ENCODE measurements at places on chromosomes 7 and 10.

- H3K36me3 ChIP-seq: no peaks in the 10 kb centered on the region
- peaks cover 10% of the 10 kb centered on the region for H3K4me1 ChIP-seq
- H3K27me3 ChIP-seq: no peaks in the 10 kb centered on the region
- DNase-seq: no peak
- H3K4me3 ChIP-seq: no peak overlapping the region
Measured at GRCh38 chr7:3695602-3696001, 394.6 kb downstream of the SDK1 start.

DNA sequence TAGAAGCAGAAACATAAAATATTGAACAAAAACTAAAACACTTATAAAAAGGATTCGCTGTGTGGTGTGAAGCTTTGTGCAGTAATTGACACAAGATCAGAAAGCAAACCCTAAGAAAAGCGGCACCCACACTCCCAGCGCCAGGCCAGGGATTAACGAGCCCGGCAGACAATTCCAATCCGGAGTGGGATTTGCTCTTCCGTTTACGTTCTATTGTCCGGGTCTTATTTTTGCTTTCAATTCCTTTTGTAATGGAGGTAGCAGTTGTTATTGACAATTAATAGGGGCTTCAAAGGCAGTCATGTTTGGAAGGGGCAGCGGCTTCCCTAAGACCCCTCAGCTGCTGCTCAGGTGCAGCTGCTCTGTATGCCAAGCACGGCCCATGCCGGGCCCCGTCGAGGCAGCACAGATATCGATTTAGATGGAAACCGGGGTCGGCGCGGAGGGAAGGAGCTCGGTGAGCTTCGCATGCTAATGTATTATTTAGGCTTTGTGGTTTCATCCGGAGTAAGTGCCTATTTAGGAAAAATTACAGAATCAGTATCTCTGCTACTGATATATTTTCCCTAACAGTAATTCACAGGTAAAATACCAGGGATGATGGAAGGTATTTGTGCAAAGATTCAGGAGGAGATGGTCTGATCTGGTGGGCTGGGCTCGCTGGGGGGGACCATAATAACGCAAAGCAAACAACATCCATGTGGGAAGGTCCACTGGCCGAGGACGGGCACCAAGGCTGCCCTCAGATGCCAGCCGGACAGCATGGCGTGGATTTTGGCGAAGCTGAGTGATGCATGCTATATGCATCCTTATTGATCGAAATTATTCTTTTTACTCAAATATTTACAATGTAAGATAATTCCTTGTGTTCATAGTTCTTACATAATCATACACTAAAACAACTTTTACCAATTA lies 561.7 kb downstream of the PTPRN2 start:
- no peak overlapping the region for H3K4me3 ChIP-seq
- no peaks in the 10 kb centered on the region for H3K4me1 ChIP-seq
- H3K36me3 ChIP-seq: no peaks in the 10 kb centered on the region
- no peak for DNase-seq

DNA sequence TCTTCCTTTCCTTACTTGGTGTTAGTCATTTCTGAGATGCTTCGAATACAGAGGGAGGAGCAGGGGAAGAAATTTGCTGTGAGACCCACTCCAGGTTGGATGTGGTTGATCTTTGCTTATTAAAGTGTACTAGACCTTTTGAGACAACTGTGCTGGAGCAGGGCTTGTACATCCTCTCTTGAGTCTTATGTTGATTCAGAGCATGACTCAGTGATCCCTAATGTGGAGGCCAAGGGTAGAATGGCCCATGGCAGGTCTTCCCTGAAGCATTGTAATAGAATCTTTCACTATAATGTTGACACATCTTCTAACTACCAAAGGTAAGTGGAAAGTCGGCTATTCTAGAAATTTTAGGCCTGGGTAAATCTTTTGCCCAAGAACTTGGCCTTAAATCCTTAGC lies 17.0 kb upstream of the SFR1 start:
- H3K36me3 ChIP-seq: no peaks in the 10 kb centered on the region
- H3K27me3 ChIP-seq: peaks cover 3% of the 10 kb centered on the region
- H3K4me3 ChIP-seq: no peak overlapping the region
- H3K27ac ChIP-seq: no peak overlapping the region
- no peak for DNase-seq

DNA sequence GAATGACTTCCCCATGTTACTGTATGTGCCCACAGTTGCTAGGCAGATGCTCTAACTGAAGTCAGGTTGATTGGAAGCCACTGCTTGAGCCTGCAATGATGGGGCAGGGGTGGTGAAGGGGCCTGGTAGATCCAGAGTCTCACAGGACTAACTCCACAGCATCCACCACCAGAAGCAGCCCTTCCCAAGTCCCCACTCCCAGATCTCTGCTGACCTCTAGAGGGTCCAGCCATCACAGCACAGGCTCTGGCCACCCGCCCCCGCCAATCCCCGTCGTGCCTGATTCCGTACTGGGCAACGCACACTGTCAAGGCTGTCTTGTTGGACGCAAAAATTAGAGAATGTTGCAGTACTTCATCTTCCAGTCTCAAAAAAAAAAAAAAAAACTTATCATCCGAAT lies 136.8 kb upstream of the PDE1C start:
- no peak overlapping the region for H3K27ac ChIP-seq
- H3K4me1 ChIP-seq: no peaks in the 10 kb centered on the region
- H3K4me3 ChIP-seq: no peak overlapping the region
- H3K36me3 ChIP-seq: no peaks in the 10 kb centered on the region

- peaks cover 1% of the 10 kb centered on the region for H3K4me1 ChIP-seq
- no peak overlapping the region for H3K4me3 ChIP-seq
- H3K27me3 ChIP-seq: peaks cover 31% of the 10 kb centered on the region
- DNase-seq: no peak
- no peak overlapping the region for H3K27ac ChIP-seq
- H3K36me3 ChIP-seq: no peaks in the 10 kb centered on the region
Measured at GRCh38 chr10:60962946-60963345, 19.0 kb upstream of the RHOBTB1 start.

- H3K36me3 ChIP-seq: no peaks in the 10 kb centered on the region
- H3K4me3 ChIP-seq: no peak overlapping the region
- no peak for DNase-seq
- H3K4me1 ChIP-seq: no peaks in the 10 kb centered on the region
- H3K27ac ChIP-seq: no peak overlapping the region
Measured at GRCh38 chr10:118254654-118255053, 87.5 kb downstream of the FAM204A start.

- H3K36me3 ChIP-seq: peaks cover 55% of the 10 kb centered on the region
- H3K4me3 ChIP-seq: no peak overlapping the region
- H3K27me3 ChIP-seq: no peaks in the 10 kb centered on the region
- H3K27ac ChIP-seq: no peak overlapping the region
Measured at GRCh38 chr7:680411-681127, 45.9 kb upstream of the DNAAF5 start.
